ENCODE measurements at places on chromosomes 13 and 19.

DNA sequence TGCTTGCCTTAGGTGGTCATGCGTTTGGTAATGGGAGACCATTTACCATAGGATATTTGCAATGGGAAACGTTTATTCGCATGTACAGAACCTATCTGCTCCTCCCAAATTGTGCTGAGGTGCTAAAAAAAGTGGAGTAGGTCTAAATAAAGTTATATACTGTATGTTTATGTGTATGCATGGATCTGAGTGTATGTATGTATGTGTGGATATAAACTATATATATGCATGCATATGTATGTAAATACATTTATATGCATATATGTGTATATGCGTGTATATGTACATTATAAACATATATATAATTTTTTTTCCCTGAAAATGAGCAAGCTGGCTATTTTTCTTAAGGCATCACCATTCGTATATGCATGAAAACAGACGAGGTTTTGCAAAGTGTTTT is 95.9 kb downstream of the HS6ST3 start:
- no peak for DNase-seq

DNA sequence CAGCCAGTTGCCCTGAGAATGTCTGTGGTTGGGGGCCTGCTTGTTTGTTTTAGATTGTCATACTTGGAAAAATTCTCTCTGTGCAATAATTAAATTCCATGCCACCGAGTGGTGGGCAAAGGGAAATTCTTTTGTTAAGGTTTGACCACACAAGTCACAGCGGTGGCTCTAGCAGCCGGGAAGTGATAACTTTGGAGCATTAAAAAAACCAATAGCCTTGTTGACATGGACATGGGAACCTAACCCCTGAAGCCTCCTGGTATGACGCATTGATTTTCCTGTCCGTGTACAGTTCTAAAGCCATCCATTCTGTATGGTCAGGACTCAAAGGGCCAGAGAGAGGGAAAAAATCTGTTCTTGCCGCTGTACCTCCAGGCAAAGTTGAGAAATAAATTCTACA is 384.9 kb upstream of the ZNF507 start:
- DNase-seq = no peak

- DNase-seq = no peak
Observed at GRCh38 chr19:32063601-32064000, 281.8 kb upstream of the ZNF507 start.

GRCh38 chr19:406135-406781 is 2.7 kb downstream of the C2CD4C start:
- no peak for DNase-seq

DNA sequence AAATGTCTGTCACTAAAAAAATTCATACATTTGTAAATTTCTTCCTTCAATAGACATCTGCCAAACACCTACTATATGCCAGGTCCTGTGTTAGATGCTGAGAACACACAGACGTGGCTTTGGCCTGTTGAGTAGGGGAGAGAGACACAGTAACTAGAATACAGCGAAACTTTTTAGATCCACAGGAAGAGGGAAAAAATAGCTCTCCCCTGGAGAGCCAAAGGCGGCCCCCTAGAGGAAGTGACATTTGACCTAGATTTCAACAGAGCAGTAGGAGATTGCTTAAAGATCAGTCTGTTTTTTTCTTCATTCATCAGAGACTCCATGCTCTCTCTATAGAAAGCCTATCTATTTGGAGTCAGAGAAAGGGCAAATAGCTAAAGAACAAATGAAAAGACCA is 11.3 kb downstream of the LCP1 start:
- no peak for DNase-seq

GRCh38 chr19:5112681-5113575 is 144.0 kb downstream of the KDM4B start:
- no peak for DNase-seq

DNA sequence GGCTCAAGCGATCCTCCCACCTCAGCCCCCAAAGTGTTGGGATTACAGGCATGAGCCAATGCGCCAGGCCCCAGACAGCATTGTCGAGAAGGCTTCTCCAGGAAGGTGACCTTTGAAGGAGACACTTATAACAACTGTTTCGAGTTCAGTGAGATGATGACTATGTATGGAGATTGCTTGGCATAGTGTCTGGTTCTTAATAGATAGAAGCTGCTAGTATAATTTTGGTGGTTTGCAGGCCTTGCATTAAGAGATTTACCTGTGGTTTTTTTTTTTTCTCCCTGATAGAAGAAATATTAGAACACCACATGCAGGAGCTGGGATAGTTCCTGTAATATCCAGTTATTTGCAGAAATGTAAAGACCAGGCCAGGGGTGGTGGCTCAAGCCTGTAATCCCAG is 3.7 kb downstream of the MARCHF2 start:
- DNase-seq = no peak

GRCh38 chr13:49052813-49053212 is 77.1 kb downstream of the FNDC3A start:
- no peak for DNase-seq

DNA sequence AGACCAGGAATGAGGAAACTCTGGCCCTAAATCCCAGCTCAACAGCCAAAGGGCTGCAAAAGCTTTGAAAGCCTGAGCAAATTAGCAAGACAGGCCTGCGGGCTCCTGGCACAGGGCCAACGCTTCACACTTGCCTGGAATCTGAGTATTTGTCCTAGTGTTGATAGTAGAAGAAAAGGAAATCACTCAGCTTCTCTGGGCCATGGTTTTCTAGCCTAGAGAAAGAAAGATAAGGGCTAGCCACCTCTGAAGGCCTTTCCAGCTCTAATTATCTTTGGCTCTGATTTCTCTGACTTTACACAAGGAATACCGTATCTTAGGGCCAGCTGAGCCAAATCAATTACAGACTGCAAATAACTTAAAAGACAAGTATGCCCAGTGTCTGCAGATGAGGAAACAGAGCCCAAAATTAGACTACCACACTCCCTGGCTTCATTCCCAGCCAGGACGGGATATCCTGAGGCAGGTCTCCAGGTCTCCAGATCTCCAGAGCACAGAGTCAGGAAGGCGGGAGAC is 69.6 kb downstream of the STK24 start:
- peak; percentile 26 for DNase-seq

DNA sequence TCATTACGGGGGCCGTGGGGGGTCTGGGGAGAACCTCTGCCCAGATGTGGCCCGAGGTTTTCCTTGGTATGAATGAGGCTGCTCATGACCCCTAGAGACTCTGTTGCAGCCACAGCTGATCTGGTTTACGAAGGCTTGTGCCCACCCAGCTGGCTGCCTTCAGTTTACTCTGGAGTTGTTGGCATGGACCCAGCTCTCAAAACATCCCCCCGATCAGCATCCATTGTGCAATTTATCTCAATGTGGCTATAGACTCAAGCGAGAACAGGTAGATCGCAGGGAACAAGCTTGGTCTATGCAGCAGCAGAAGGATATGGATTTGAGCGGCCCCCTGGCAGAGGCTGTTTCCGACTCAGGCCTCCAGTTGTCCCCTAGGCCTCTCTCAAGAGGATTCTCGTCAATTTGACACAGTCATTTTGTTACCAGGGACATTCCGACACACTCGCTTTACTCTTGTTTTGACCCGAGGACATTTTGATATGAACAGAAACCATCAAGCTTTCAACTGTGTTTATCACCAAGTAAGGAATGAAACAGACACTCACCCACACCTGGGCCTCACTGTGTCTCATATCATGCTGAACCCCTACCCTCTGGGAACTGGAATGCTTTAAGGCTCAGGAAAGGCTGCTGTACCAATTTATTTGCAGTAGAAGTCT is 161.5 kb downstream of the KATNAL1 start:
- DNase-seq = no peak

DNA sequence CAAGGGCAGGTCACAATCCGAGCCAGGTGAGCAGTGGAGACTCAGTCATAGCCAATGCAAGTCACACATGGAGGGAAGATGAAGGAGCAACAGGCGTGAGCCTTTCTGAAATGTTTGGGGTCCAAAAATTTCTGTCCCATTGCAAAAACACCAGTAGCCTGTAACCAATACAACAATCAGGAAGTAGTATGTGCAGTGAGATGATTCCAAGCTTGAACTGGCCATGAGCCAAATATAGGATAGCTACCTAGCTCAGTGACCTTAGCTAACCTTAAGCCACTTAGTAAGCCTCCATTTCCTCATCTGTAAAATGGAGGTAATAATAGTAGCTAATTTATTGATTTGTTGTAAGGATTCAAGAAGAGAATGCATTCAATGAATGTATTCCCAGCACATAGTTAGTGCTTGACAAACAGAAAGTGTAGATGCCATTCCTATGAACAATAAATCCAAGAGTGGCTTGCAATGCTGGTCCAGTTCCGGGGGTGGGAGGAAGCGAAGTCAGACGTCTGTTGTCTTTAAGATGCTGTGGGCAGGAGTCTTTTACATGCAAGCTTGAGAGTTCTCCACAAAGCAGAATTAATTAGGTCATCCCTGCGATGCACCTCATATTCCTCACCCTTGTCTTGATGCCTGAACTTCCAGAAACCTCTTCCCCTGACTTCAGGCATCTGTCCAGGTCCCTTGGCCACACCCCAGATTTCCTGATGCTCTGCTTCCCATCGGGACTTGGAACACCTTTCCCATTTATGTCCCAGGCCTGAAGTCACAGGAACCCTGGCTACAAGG is 195.7 kb upstream of the UBL3 start:
- DNase-seq = no peak

DNA sequence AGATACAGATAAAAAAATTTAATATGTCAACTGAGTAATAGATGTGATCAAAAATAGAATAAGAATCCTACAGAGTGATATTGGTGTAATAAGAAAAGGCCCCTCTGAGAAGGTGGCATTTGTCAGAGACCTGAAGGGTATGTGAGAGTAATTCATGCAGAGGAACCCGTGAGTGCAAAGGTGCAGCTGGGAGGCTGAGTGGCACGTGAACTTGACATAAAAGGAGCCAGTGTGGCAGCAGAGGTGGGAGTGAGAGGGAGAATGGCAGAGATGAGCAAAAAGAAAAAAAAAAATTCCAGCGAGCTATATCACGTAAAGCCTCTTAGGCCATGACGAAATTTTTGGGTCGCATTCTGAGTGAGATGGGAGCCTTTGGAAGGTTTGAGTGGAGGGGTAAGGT is 588.9 kb downstream of the KCTD12 start:
- no peak for DNase-seq

- no peak for DNase-seq
Observed at GRCh38 chr19:50599427-50599826, 31.2 kb upstream of the LRRC4B start.

DNA sequence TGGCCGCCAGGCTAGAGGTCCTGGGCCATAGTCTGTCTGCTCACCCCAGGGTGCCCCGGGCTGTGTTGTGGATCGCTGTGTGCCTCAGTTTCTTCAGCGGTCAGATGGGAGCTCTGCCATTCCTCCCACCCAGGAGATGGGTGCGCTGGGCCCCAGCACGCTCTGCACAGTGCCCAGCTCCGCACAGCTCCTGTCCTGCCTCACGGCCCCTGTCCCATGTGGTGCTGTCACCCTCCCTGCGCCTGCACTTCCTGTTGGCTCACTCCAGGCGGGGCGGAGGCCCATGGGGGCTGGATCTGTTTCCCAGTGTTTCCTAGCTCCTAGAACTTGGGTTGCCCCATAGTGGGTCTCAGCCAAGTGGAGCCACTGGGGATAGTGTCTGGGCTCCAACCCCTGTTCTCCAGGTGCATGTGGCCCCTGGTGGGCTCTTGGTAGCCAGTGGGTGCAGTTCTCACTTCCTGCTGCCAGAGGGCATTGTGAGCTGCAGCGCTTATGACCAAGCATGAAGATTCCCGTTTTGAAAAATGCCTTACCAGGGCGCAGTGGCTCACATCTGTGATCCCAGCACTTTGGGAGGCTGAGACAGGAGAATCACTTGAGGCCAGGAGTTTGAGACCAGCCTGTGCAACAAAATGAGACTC is 69.8 kb downstream of the KDM4B start:
- no peak for DNase-seq

DNA sequence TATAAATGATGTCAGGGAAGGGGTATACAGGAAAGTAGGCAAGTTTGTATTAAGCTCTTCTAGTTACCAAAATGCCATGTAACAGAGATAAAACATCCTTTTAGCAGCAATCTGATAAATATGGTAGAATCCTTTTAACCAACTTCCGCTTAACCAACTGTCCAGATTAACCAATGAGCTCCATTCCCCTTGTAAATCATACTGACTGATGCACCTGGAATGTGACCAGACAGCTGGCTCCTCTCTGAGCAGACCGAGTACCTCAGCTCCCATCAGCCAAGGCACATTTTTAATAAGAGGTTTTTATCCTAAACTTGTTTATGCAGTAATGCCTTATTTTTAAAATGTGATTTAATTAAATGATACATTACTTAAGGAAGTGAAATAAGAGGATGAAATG is 66.4 kb downstream of the KLF12 start:
- no peak for DNase-seq

DNA sequence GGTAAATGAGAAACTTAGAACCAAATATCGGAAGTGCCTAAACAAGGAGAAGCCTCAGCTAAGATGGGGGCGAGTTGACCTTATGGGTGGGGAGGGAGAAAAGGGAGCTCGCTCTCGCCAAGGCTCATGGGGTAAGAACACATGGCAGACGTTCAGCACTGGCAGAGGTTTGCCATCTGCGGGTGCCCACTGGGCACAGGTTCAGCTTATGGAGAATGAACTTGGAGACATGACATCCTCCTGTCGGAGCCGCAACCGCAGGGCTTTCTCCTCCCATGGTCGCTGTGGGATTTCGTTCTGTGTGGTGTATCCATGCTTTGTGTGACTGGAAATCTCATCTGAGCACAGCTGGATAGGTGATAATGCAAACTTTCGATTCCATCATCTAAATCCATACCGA is 36.1 kb upstream of the PEPD start:
- DNase-seq = no peak
